NCI-H1436 treated with DMSO at 0.1 percent for 48 hours (cell line): ENCODE measurements at places on chromosomes 2 and 18.

DNA sequence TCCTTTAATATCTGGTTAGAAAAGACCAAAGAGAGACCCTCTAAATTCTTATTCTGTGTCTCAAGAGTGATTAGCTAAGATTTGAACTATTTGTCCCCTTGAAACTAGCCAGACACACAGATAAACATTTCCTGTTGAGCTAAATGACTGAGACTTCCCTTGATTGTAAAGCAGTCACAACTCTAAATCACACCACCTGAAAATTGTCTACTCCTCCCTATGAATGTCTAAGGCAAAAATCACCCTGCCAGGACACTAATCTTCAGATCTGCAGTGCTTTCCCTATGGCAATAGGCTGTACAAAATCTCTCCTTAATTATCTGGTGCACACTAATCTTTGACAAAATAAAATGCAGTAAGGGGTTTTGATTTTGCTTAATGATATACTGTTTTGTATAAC lies 200.5 kb upstream of the GULP1 start:
- no peak for DNase-seq

DNA sequence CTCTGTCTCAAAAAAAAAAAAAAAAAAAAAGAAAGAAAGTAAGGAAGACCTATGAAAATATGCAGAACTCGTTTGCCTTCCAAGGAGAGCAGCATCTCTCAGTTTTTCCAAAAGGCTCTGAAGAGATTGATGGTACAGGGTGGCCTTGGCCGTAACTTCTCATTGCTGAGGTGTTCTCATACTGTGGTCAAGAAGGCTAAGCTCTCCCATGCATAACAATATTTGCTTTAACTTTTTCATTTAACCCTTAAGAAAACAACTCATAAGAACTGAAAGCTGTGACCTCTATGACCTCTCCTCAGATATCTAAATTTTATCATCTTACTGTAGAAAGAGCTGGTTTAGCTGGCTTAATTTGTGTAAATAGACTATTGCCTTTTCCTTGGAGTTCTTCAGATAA lies 37.1 kb upstream of the GATA6 start:
- no peak for DNase-seq

DNA sequence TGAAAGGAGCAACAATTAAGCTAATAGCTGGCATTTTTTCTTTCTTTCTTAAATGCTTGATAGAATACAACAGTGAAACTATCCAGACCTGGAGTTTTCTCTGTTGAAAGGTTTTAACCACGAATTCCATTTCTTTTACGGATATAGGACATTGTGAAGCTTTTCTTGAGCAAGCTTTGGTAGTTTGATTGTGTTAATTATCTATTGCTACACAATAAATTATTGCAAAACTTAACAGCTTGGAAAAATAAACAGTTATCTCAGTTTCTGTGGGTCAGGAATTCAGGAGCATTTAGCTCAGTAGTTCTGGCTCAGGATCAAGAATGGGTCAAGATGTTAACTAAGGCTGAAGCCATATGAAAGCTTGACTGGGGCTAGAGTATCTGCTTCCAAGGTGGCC lies 11.7 kb downstream of the PHOSPHO2 start:
- DNase-seq, result no peak

- no peak for DNase-seq
These were observed 246.8 kb downstream of the RAD51AP2 start for GRCh38 chr2:17271416-17271815.
